ENCODE measurements at places on chromosomes 6 and 20. TPM values are rescaled to one million over a fixed set of nuclear protein-coding genes. Genes with fewer than 3 reads are reported as not detected.
A peak's percentile ranks its signal among the peaks of the same experiment; 100 is the strongest.

Gene FKBP1C
- not detected for total RNA-seq

- DNase-seq, result no peak
These were observed 22.8 kb upstream of the MBOAT1 start for GRCh38 chr6:20235041-20235440.

Gene C2
- total RNA-seq, result 3.4 TPM

- DNase-seq, result no peak
These were observed 2.1 kb downstream of the SOBP start for GRCh38 chr6:107491760-107492660.

DNA sequence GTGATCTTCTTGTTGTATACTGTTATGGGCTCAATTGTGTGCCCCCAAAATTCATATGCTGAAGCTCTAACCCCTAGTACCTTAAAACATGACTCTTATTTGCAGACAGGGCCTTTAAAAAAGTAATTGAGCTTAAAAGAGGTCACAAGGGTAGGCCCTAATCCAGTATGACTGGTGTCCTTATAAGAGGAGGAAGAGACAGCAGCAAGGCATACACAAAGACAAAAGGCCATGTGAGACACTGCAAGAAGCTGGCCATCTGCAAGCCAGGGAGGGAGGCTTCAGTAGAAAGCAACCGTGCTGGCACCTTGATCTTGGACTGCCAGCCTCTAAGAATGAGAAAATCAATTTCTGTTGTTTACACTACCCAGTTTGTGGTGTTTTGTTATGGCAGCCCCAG is 8.4 kb downstream of the CAGE1 start:
- no peak for DNase-seq

- DNase-seq, result no peak
These were observed 122.4 kb downstream of the TCP11 start for GRCh38 chr6:35018746-35019145.

DNA sequence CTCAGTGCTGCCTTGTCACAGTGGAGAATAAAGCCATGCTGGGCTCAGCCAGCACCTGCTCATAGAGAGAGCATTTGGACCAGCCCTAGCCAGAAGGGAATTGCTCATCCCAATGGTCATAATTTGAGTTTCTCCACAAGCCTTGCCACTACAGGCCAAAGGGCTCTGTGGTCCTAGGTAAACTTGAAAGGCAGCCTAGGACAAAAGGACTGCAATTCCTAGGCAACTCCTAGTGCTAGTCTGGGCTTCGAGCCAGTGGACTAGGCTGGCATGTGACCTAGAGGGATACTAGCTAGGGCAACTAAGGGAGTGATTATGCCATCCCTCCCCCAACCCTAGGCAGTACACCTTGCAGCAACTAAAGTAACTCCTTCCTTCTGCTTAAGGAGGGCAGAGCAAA is 516.2 kb downstream of the BCKDHB start:
- no peak for DNase-seq

DNA sequence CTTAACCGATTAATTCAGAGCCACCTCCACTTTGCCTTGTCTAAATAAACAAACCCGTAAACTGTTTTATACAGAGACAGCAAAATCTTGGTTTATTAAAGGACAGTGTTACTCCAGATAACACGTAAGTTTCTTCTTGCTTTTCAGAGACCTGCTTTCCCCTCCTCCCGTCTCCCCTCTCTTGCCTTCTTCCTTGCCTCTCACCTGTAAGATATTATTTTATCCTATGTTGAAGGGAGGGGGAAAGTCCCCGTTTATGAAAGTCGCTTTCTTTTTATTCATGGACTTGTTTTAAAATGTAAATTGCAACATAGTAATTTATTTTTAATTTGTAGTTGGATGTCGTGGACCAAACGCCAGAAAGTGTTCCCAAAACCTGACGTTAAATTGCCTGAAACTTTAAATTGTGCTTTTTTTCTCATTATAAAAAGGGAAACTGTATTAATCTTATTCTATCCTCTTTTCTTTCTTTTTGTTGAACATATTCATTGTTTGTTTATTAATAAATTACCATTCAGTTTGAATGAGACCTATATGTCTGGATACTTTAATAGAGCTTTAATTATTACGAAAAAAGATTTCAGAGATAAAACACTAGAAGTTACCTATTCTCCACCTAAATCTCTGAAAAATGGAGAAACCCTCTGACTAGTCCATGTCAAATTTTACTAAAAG is 2.7 kb downstream of the FOXC1 start:
- peak; percentile 55 for DNase-seq

Gene LY6G5C
- total RNA-seq, result 2.1 TPM
